ENCODE measurements at places on chromosomes 1 and 21.

DNA sequence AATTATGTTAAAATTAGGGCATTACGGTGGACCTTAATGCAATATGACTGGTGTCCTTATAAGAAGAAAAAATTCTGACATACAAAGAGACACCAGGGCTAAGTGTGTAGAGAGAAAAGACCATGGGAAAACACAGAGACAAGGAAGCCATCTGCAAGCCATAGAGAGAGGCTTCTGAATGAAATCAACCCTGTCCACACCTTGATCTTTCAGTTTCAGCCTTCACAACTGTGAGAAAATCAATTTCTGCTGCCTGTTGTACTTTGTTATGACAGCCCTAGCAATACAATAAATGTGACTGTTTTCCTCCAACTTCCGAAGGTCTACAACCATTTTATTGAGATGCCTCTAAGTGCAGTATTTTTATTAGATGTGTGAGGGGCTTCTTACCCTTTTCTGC, 1407.2 kb downstream of the MRPL39 start:
- DNase-seq: no peak

- DNase-seq: peak; percentile 71
Observed at GRCh38 chr1:225454733-225455132, 26.9 kb upstream of the LBR start.

DNA sequence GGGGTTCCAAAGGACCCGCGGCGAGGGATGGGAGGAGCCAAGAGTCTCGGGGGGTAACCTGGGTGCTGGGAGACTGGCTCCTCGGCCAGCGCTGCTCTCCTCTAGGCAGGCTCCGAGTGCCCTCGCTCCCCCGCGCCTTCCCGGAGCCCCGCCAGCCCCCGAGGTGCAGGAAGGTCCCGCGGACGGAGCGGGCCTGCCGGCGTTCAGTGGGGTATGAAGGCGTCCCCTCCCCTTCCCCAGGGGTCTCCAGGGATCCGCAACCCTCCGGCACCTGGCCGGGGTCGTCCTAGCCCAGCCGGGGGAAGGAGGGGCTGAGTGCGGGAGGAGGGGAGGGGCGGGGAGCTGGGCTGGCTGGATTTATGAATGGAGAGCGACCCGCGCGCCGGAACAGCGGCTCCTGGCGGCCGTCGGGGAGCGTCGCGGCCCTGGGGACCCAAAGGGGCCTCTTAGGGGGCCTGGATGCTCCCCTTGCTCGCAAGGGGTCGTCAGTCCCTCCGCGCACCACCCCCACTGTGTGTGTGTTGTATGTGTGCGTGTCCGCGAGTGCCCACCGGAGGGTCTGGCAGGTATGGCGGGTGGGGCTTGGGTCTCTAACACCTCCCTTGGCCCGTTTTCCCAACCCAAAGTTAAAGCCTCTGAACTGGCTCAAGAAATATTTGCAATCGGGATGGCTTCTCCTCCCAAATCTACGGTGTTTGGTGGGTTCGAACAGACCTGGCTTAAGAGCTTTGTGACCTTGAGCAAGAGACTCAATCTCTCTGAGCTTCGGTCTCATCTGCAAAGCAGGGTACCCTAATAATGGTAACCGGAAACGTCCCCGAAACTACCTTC, 642 bp downstream of the HCRTR1 start:
- peak; percentile 48 for DNase-seq

DNA sequence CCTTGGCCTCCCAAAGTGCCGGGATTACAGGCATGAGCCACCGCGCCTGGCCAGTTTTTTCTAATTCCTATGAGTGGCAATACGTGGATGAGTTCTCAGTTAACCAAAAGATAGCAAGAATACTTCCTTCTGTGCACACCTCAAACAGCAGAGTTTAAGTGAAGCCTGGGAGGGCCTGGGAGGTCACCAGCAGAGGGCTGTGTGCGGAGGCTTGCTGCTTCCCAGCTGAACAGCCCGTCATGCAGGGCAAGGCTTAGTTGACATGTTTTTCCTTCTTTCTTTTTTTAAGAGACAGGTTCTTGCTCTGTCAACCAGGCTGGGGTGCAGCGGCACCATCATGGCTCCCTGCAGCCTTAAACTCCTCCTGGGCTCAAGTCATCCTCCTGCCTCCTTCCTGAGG, 17.8 kb downstream of the GNG4 start:
- DNase-seq: no peak

GRCh38 chr1:150138044-150138443, 11.7 kb upstream of the PLEKHO1 start:
- DNase-seq: no peak

- no peak for DNase-seq
Observed at GRCh38 chr1:214303141-214303930, 22.4 kb downstream of the SMYD2 start.

DNA sequence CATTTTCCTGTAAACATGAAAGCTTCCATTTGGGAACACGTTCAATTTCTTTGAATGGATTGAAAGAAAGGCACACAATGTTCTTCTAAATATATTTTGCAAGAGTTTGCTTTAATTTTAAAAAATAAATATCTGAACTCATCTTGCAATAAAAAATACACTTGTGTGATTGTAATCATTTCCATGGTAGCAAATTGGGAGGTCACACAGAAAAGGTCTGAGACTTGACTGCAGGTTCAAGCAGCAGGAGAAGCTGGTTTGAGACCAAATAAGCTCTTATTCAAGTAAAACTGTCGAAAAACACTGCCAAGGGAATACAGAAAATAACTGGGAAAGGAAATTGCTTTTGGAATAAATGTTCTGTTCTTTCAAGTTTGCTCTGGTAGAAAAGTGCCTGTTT, 498.9 kb downstream of the ADGRL2 start:
- no peak for DNase-seq

DNA sequence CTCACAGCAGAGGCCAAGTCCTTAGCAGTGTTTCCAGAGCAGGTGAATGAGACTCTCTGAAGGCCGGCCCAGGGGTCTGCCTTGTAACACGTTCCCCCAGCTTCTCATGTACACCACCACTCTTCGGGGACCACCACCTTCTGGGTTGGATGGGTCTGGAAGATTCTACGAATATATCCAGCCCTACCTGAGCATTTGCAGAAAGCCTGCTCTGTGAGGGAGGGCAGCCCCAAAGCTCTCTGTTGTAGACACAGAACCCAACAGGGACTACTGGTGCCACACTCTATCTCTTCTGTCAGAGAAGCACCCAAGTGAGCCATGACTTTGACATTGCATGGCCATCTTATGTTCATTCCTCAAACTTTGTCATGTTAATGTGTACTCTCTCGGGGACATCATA, 61.8 kb downstream of the CD247 start:
- DNase-seq: no peak

GRCh38 chr21:25831300-25831960, 96.7 kb downstream of the GABPA start:
- DNase-seq: no peak

GRCh38 chr1:183040547-183040971, 17.3 kb downstream of the LAMC1 start:
- no peak for DNase-seq

DNA sequence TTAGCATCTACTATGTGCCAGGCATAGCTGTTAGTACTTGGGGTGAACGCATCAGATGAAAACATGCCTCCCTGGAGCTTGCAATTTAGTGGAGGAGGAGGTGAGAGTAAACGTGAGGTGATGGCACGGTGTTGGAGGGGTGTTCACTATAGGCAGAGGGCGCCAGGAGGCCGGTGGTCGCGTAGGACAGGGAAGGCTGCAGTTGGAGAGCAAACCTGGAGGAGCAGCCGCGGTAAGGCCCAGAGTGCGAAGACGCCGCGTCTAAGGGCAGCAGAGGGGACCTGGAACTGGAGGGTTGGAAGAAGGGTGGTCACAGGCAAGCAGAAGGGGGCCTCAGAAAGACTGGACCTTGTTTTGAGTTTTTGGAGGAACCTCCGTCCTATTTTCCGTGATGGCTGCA, 30.2 kb upstream of the TRIM17 start:
- no peak for DNase-seq

DNA sequence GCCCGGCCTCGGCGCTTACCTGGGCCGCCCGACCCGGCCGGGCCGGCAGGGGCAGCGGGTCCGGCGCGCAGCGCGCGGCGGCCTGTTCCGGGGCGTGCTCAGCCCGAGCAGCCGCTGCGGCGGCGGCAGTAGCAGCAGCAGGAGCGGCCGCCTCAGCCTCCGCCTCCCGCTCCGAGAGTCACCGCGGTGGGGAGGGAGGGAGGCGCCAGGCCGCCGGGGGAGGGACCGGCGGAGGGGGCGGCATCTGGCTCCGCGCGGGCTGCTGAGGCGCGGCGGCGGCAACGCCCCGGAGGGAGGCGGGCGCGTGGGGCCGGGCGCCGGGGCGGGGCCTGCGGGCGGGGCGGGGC, at the start of gene CTNNBIP1:
TSS of gene CTNNBIP1 (minus strand) at position 194 of the 347 bp plus-strand sequence. CDS start 38,205 bp downstream, outside the sequence.
- no peak for DNase-seq

GRCh38 chr1:178486100-178487069, 10.4 kb downstream of the CLEC20A start:
- DNase-seq: no peak

GRCh38 chr1:227006226-227006796, 66.2 kb downstream of the COQ8A start:
- DNase-seq: no peak

DNA sequence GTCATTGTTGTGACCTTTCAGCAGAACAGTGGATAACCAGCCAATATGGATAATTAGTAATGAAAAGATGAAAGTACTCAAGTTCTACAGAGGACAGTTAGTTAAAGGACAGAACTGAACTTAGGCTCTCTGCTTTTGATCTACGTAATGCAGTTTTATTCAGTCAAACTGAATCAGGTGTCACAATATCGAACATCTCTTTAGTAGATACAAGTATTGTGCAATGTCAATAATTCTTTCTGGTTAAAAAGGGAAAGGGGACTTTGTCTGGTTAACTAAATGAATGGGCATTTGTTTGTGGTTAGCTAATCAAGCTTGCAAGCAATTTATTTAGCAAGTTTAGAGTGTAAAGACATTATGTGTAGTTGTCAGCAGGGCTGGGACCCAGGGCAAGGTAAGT, 562.2 kb upstream of the PTBP2 start:
- DNase-seq: no peak

DNA sequence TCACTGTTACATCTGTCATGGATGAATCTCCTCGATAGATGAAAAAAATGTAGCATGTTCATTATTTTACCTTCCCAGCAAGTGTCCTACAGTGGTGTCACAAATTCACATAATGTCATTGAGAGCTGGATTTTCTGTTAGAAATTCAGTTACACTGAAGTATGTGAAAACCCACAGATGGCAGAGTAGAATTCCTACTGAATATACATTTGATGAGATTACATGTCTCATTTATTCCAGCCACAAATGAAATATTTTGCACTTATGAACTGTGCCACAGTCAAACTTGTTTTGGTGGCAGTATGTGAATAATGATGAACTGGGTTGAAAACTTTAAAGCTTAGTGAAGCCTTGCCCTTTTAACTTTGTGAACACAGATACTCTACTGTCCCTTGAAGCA, 301.9 kb upstream of the DPYD start:
- no peak for DNase-seq

- no peak for DNase-seq
Observed at GRCh38 chr1:211473823-211474222, 18.1 kb downstream of the RD3 start.

DNA sequence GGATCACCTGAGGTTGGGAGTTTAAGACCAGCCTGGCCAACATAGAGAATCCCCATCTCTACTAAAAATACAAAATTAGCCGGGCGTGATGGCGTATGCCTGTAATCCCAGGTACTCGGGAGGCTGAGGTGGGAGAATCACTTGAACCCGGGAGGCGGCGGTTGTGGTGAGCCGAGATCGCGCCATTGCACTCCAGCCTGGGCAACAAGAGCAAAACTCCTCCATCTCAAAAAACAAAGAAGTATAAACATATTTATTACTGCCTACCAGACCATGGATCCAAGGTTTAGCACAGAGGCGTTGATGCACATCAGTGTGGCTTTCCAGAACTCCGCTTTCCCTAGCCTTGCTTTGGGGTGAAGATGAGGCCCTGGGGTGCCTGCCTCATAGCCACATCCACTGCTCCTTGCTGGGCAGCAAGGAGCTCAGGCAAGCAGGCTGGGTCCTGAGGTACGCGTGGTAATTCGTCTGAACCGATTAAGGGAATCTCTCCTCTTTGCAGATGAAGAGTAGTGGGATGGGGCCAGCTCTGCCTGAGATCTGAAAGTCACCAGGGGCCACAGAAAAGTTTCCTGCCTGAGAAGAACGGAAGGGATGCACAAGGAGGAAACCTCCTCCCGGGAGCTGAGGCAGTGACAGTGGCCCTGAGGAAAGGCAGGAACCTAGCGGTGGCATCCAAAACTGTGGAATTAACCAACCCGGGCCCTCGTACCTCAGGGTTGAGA, 52.3 kb upstream of the LBR start:
- DNase-seq: no peak

DNA sequence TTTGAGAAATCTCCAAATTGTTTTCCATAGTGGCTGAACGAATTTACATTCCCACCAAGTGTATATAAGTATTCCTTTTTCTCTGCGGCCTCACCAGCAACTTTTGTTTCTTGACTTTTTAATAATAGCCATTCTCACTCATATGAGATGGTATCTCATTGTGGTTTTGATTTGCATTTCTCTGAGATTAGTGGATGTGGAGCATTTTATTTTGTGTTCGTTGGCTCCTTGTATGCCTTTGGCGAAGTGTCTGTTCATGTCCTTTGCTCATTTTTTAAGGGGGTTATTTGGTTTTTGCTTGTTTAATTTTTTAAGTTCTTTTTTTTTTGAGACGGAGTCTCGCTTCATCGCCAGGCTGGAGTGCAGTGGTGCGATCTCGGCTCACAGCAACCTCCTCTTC, 45.1 kb upstream of the MPC2 start:
- no peak for DNase-seq

- no peak for DNase-seq
Observed at GRCh38 chr1:26839339-26839722, 12.8 kb downstream of the ZDHHC18 start.

DNA sequence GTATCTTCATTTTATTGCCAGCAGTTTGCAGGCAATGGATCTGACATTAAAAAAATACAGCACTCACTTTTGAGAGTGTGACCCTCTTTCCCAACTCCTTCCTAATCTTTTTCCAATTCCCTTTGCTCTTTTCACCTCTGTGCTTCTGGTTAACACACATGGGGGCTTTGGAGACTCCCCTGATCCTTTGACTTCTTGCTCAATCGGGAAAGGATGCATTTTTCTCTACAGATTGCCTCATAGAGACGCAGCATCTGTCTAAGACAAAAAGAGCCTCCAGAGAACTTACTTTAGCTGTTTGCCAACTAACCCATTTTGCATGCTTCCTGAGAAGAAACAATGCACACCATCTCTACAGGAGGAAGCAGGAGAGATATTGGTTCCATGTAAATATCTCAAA, 378.3 kb downstream of the PBX1 start:
- DNase-seq: no peak

DNA sequence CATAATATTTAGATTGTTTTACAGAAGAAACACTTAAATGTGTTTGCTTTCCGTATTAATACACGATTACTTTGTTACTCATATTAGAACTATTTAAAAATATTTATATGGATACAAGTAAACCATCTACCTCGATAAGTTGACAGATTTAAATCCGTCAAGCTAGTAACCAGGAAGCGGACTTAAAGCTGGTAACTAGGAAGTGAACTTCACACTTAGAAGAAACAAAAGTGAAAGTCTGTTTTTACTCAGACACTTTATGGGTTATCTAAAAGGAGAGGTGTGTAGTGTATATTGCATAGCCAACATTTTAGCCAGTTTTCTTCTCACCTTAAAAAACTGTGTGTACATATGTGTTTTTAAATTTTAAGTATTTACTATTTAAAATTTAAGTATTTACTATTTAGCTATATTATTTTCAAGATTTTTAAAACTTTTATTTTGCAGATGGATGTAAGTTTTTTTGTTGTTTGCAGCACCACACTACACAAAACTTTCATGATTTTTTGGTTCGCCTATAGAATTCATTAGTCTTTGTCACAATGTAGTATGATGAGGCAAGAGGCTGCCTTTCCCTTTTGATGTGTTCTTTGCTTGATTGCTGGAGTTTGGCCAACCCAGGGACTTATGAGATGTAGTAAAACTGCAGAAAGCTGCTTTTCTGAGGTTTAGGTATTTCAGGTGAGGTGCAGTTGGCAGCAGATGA, 2.7 kb downstream of the USP25 start:
- no peak for DNase-seq
